ENCODE measurements at places on chromosomes 2 and 18.
A peak's percentile ranks its signal among the peaks of the same experiment; 100 is the strongest.

DNA sequence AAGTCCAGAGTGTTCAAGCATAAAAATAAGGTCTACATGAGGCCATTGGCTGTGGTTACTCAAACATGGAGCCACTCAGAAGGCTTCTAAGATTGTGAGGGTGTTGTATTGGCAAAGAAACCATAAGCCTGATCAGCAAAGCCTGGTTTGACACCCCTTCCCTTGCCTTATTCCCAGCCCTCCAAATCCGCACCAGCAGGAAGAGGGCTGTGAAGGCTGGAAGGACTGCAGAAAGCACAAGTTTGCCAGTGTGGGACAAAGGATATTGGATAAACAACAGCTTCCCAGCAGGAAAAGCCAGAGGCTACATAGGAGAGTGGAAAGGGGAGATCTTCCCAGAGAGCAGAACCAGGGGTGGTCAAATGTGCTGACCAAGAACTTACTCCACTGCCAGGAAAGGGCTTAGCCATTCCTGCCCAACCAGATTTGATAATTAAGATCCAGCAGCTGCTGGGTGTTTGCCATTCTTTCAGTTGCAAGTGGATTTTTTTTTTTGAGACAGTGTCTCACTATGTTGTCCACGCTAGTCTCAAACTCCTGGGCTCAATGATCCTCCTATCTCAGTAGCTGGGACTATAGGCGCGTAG lies 1.5 kb upstream of the PRKAG3 start:
- no peak for DNase-seq

GRCh38 chr2:235096447-235096846 lies 144.6 kb downstream of the SH3BP4 start:
- no peak for DNase-seq

- no peak for DNase-seq
Measured at GRCh38 chr2:186308347-186308746, 177.7 kb upstream of the ZC3H15 start.

GRCh38 chr2:156909983-156910382 lies 347.5 kb upstream of the GALNT5 start:
- DNase-seq = no peak

DNA sequence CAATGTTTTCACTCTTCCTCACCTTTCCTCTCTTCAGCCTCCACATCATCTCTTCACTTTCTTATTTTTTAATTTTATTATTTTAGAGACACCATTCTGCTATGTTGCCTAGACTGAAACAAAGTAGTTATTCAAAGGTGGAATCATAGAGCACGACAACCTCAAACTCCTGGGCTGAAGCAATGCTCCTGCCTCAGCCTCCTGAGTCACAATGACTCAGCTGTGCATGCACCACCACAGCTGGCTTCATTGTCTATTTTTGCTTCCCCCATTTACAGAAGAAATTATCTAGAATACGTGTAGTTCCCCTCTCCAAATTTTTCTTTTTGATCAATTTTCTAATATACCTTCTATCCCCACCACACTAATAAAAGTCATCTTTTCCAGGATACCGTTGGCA lies 911.5 kb upstream of the SOX11 start:
- DNase-seq = no peak

DNA sequence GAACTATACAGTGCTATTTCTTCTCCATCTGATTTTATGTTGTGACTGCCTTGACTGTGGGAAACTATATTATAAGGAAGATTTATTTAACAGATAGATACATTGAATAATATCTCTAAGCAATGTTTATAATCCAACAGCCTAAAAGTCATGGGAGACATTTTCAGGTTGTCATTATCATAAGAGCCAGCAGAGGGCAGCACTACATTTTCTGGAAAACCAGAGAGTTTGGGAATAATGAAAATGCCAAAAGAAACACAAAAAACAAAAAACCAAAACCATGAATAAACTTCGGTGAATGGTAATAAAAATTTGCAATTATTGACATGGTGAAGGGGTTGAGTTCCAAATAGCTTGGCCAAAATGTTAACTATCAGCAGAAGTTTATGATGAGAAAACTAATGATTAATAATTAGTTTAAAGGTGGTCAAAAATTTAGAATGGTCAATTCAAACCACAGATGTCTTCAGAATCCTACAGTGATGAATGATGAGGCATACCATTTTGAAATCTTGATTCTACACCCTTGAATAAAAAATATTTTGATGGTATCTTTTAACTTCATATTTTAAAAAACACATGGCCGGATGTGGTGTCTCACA lies 4.7 kb downstream of the EEF1B2 start:
- DNase-seq = no peak

DNA sequence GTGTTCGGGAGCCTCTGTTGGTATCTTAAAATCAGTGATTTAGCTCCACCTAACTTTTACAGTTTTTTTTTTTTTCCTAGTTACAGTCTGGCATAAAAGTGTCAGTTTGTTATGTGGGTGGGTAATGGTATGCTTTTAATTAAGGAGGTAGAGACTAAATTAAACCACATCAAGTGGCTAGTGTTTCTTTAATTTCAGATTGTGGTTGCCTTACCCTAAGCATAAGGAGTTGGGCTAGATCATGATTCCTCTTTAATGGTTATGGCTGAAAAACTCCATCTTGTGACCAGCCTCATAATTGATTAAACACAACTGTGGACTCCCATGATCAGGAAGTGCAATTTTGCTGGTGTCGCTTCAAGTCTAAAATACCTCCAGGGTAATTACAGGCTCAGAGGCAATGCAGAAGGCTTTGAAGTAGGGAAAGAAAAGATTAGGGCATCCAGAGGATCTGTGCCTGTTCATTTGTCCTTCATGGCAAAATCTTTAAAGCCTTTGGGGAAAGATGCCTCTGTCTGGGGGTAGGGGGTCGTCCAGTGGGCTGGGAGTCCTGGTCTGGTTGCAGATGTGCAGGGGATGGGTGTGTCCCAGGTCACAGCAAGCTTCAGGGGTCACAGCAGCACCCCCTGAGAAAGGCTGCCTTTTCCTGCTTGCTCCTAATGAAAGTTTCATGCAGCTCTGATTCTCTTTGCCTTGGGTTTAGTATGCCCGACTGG lies 579.2 kb downstream of the BCL11A start:
- DNase-seq = no peak

- DNase-seq = no peak
Measured at GRCh38 chr2:33069894-33070651, 123.3 kb downstream of the LTBP1 start.

GRCh38 chr2:67799886-67800285 lies 262.9 kb downstream of the C1D start:
- DNase-seq = no peak

GRCh38 chr2:238239543-238239862 lies 335 bp downstream of the HES6 start:
- no peak for DNase-seq

DNA sequence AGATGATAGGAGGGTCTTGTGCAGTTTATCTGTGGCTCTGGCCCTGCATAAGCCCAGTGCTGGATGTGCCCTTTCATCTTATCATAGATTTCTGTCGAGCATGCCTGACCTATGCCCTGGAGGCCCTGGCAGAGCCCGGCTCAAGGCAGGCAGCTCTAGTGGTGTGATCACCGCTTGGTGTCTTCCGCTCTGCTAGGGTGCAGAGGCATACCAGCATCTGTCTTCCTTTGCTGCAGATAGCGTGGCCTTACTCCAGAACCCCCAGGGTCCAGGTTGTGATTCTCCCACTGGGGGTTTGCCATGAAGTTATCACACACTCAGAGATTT lies 13.7 kb upstream of the TRAF3IP1 start:
- DNase-seq = no peak

- DNase-seq = no peak
Measured at GRCh38 chr2:168241746-168242145, 5.6 kb downstream of the STK39 start.

GRCh38 chr18:35692866-35693265 lies 111.3 kb downstream of the GALNT1 start:
- DNase-seq = no peak

GRCh38 chr18:48027401-48027963 lies 97.0 kb upstream of the SMAD2 start:
- DNase-seq = no peak

DNA sequence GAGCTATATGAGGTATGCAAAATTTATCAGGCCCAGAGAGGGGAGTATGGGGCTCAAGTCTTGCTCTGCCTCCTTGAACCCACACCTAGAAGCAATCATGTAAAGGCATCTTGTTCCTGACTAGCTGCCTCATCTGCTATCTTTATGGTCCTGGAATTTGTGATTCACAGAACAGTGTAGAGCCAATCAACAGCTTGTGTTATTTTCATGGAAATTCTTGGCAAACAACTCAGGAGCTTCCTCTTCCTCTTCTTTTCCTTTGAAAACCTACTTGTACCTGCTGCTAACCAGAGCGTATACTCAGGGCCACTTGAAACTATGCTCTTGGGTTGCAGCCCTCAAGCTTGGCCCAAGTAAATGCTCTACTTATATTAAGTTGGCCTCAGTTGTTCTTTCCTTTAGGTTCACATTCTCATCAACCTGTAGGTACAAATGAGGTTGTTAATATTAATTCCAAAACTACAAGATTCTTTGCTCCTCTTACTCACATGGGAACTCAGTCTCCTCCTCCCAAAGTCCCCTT lies 3.5 kb upstream of the NOSTRIN start:
- DNase-seq = no peak

GRCh38 chr2:218849721-218850120 lies 9.9 kb upstream of the WNT6 start:
- no peak for DNase-seq

DNA sequence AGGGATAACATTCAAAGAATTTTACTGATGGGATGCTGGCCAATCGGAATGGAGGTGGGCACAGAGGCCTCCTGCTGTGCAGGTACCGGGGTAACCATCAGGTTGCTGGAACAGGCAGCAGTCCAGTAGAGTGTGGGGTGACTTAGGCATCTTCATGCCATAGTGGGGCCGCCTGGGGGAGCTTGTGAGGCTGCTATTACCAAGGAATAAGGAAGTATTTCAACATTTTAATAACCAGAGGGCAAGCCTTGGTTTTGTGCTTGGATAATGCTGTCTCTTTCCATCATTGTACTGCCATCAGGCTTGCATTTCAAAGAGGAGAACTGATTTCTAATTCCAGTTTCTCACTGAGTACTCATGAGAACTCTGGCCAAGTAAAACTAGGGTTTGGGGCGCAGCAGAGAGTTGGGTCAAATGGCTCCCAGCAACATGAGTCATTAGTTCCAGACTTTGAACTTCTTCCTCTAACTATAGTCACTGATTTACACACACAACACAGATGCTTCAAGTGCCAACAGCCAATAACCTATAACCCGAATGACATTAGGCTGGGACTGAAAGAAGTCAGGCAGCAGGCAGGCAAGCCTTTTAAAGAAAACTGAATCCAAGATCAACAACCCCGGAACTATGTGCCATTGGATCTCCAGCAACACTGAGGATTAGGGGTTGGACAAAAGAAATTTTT lies 56.1 kb upstream of the FHL2 start:
- DNase-seq = no peak

GRCh38 chr2:161103451-161103831 lies 56.8 kb upstream of the TANK start:
- DNase-seq = no peak

- no peak for DNase-seq
Measured at GRCh38 chr2:227828477-227828912, 14.9 kb downstream of the CCL20 start.

DNA sequence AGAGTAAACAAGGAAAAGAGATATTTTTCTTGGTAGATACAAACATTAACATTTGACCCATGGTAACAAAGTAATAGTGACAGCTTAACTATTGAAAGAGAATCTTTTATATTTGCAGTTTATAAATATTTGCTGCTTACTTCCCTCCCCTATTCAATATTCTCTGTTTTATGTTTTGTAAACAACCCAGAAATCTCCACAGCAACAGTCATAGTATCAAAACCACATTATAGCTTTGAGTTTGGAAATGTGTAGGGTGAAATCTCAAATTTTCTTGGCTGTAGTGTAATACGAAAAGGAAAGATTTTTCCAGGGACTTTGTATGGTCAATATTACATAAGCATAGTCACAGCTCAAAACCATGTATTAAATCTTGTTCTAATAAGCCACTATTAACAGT lies 511.2 kb downstream of the METTL4 start:
- DNase-seq = no peak

DNA sequence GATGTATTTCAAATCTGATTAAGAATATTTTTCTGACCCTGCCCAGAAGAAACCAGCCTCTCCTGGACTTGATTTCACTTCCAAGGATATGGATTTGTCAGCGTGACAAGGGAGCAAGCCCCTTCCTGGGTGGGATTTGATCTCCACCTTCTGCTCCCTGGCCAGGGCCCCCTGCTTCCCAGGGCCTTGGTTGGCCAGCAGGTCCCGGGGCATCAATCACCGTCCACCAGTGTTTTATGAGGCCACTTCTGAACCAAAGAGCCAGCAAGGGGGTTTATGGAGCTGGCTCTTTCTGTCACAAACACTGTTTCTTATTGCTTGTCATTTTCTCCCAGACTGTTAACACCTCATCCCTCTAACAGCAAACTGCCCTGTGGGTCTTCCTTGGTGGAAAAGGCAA lies 320.5 kb upstream of the SKOR2 start:
- no peak for DNase-seq

DNA sequence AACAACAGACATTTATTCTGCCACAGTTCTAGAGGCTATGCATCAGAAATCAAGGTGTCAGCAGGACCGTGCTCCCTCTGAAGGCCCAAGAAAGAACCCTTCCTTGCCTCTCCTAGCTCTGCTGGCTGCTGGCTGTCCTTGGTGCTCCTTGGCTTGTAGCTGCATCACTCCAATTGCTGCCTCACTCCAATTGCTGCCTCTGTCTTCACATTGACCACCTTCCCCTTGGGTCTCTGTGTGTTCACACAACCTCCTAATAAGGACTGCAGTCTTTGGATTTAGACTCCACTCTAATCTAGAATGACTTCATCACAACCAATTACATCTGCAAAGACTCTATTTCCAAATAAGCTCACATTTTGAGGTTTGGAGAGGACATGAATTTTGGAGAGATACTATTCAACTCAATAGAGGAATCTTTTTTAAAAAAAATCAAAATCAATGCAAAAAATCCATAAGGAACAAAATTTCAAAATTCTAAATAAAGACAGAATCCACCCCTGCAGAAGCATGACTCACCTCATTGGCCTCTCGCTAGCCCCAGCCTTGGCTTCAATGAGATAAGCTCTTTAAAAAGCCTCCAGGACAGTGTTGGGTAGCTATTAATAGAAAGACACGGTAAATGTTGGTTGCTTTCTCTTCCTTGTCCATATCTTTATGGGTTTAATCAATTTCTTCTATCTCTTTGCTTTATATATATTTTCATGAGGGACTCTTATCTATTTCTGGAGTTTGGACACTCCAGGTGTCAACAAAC lies 267.6 kb upstream of the MGAT5 start:
- DNase-seq = no peak

- DNase-seq = peak; percentile 88
Measured at GRCh38 chr2:207625014-207625907, at the start of gene METTL21A. METTL21A (minus strand) TSS chr2:207625394; CDS start chr2:207624375, 1,019 bp downstream.

GRCh38 chr2:206045251-206045650 lies 40.7 kb downstream of the INO80D start:
- no peak for DNase-seq

- DNase-seq = no peak
Measured at GRCh38 chr2:170486730-170487129, 228.4 kb upstream of the SP5 start.

GRCh38 chr18:1604751-1605150 lies 700.1 kb downstream of the ADCYAP1 start:
- DNase-seq = no peak
